Activated T-helper 1 cell treated with anti-CD3 and anti-CD28 coated beads, Interleukin-2, amount 50 U/mL, for 16 hours (primary cell): ENCODE measurements at places on chromosomes 3 and 15.

DNA sequence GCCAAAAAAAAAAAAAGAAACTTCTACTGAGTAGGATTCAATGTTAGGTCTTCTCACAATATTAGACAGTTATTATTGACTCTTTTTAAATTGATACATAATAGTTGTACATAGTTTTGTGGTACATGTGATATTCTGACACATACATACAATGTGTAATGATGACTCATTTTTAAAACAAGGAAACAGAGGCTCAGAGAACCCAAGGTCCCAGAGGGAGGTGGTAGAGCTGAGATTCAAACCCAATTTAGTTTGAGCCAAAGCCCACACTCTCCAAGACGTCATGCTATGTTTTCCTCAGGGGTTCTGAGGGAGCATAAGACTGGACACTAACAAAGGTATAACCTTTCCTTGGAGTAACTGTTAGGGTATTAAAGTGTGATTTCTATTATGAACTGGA, 40.6 kb downstream of the MYO5C start:
- DNase-seq, result no peak

GRCh38 chr3:196531418-196531817, 16.3 kb upstream of the SMCO1 start:
- no peak for DNase-seq

DNA sequence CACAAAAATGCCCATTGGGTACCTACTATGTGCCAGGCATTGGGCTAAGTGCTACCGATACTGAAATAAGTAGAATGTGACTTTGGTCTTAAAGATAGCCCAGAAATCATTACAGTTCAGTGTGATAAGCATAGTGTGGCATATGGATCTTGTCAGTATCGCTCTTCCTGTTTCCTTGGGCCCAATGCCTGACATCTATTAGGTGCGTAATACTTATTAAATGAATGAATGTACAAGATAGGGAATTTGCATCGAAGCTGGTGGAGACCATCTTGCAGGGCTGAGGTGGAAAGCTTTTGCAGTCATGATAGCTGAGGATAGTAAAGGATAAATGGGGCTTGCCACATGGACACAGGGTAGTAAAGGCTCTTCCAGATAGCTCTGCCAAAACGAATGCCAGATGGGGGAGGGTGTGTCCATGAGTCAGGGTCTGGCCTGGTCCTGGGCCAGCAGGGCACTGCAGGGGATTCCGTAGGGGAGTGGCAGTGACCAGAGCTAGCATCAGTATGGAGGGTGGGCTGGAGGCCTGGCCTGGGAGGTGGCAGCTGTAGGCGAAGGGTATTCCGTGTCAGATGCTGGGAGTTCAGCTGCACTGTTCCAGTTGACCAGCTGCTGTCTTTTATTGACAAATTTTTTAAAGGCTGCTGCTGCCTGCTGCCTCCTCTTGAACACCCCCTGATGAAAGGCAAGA, 23.5 kb downstream of the TSEN2 start:
- no peak for DNase-seq

DNA sequence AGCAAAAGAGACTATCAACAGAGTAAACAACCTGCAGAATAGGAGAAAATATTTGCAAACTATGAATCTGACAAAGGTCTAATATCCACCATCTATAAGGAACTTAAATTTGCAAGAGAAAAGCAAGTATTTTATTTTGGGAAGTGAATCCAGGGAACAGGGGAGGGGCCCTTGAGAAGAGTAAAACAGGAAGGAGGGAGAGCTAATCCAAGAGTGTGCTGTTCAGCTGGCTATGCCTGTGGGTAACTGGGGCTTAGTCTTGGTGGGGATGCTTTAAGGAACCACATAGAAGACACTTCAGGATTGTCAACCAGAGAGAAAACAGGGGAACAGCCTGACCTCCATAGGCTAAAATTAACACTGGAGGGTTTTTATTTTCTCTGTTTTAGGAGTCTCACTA, 3.9 kb upstream of the HHLA2 start:
- DNase-seq, result no peak

GRCh38 chr3:129526121-129526900, 2.1 kb upstream of the RHO start:
- DNase-seq, result no peak

DNA sequence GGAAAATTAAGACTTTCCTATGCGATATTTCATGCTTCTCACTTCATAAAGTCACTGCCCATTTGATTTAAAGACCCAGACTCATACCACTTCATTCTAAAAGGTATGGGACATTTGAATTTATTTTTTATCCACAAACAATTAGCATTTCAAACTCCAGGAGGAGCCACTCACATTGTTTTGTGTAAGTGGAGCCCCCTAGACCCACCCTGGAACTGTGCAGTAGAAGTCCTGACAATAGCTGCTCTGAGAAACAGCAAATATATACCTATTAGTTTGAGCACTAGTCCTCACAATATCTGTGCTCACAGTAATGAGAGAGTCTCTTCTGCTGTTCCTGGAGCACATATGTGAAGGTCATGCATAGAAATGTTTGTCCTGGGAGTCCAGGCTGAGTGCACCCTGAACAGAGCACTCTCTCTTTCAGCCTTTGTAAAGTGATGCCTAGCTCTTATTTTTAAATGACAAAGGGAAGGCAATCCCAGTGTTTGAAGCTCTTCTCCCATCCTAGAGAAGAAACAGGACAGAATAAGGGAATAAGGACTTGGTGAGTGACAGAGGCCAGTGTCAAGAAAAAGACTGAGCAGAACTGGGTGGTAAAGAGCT, 127.5 kb upstream of the STRIT1 start:
- DNase-seq, result no peak

DNA sequence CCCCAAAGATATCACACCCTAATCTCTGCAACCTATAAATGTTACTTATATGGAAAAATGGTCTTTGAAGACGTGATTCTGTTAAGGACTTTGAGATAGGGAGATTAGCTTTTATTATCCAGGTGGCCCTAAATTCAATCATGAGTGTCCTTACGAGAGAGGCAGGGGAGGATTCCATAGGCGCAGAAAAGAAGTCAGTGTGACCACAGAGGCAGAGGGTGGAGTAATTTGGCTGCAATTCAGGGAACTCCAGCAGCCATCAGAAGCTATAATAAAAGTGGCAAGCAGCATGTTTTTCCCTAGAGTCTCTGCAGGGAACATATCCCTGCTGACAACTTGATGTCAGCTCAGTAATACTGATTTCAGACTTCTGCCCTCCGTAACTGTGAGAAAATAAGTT, 315.2 kb upstream of the ROBO2 start:
- DNase-seq, result no peak

GRCh38 chr3:94226078-94226477, 163.2 kb downstream of the NSUN3 start:
- no peak for DNase-seq

DNA sequence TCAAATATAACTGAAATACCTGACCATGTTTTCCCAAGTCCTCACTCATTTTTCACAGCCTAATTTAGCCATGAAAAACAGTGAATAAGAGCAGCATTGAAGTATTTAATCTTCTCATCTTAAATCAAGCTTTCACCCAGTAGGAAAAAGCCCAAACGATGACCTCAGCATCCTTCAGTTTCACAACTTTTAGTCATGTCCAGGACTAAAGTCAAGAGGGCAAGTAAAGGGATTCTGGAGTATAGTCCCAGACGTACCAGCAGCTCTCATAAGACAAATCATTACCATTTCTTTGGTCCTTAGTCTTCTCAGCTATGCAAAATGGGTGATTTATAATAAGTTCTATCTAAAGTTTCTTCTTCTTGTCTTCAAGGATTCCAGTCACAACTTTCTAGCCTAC, 237.3 kb downstream of the IL5RA start:
- no peak for DNase-seq
